NCI-H1105 treated with DMSO at 0.1 percent for 48 hours (cell line): ENCODE measurements at places on chromosomes 4 and X.

DNA sequence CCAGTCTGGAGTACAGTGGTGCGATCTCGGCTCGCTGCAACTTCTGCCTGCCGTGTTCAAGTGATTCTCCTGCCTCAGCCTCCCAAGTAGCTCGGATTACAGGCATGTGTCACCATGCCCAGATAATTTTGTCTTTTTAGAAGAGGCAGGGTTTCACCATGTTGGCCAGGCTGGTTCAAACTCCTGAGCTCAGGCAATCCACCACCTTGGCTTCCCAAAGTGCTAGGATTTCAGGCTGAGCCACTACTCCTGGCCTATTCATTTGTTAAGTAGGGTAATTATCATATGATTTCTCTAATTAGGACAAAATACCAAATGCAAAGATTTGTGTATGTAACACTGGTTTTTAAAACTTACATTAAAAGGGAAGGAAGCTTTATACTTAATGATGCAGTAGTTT, 137.8 kb downstream of the GPM6A start:
- DNase-seq = no peak

- DNase-seq = no peak
Measured at GRCh38 chr4:46955601-46956000, 37.8 kb downstream of the GABRA4 start.

DNA sequence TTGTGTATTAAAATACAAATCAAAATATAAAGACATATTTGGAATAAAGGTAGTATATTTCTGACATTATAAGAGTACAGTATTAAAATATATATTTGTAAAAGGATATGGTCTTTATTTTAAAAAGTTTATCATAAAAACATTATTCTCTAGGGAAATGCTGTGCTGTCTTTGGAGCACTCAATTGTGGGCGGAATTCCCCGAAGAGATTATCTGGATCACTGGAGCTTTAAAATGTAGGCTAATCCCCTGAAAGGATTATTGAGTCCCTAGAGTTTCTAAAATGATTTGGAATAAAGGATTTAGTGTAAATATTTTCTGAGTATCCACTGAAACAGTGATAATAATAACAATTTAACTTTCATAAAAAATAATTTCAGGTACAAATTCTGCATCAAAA, 1239.4 kb downstream of the TECRL start:
- DNase-seq = no peak

GRCh38 chr4:110224142-110224541, 25.7 kb upstream of the ELOVL6 start:
- no peak for DNase-seq

DNA sequence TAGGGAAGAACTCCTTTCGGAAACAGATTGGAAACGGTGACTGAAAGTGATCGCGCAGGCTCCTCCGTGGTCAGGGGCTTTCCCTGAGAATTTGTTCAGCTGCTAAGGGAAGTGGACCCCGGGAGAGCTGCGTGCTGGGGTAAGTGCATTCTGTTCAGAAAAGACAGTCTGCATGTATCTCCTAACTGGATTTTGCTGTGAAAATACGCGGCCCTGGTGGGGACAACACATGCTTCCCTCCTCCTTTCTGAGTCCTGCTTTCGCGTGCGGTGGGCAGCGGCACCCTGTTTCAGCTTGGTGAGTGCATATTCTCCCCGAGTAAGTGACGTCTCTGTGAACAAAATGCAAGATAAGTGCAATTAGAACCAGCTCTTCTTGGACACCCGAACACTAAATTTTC, 195.6 kb downstream of the STIM2 start:
- DNase-seq = no peak
